ENCODE measurements at places on chromosomes 7 and 10.

- no peak for DNase-seq
These were observed 146.2 kb downstream of the ARHGAP22 start for GRCh38 chr10:48458662-48459048.

DNA sequence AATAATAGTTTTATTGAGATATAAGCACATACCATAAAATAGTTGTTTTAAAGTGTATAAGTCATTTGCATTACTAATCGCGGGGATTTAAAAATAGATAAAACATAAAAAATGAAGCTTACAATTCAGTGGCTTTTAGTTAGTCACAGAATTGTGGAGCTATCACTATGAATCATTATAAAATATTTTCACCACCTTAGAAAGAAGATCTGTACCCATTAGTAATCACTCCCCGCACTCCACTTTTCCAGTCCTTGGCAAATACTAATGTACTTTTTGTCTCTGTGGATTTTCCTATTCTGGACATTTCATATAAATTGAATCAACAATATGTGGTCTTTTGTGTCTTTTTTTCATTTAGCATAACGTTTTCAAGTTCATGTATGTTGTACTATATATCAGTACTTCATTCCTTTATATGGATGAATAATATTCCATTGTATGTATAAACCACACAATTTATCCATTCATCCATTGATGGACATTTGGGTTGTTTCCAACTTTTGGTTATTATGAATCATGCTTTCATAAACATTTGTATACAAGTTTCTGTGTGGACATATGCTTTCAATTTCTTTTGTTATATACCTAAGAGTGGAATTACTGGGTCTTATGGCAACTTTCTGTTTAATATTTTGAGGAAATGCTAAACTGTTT, 162.5 kb downstream of the MAGI2 start:
- no peak for DNase-seq

GRCh38 chr10:113631684-113632367, 32.0 kb downstream of the NRAP start:
- DNase-seq: no peak

DNA sequence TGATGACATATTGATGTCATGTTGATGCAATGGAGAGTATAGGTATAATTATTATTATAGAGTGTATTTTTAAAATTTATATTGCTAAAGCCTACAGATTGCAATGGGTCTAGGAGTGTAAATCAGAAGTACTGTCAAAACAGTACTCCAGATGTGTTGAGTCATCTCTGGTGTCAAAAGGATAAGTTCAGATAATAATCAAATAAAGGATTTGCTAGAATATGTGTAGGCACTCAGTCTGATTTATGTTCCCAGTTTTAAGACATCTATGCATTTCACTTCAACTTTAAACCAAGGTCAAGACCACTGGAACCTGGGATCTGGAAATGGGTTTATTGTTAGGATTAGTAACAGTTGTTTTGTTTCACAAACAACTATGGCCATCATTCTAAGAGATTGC, 342.3 kb upstream of the BMPER start:
- DNase-seq: no peak

DNA sequence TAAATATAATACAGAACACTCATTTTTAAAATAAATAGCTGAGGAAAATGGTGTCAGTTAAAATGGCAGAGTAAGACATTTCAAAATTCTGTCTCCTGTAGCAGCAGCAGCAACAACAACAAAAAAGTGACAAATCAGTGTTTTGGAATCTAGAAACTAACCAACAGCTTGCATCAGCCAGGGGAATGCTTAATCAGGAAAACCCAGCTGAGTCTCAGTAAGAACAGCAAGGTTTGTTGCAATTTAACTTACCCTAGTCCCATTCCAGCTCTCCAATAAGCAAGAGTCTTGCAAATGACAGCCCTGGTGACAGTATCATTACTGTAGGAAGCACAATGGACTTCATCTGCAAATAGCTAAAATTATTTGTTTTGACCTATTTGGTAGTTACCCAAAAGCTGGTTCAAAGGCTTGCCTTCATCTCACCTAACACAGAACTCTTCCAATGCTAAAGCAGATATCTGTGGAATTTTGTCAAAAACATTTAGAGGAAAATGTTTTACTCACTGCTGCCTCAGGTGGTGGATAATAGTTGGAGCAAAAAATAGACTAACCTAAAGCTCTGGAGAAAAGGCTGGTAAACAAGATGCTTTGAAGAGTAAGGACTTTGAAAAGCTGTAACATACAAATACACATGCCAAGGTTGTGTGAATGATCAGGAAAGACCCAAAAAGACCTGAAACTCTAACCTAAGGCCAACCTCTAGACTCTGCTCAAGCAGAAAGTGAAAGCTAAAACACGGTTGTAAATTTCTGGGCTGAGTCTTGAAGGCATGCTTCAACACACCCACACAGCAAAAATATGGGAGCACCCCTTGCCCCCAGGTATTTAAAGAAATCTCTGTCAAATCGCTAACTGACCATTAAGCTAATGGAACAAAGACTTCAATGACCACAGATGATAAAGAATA, 9.9 kb upstream of the ARHGAP22 start:
- no peak for DNase-seq

- DNase-seq: no peak
These were observed 17.1 kb downstream of the OAT start for GRCh38 chr10:124401633-124402032.

DNA sequence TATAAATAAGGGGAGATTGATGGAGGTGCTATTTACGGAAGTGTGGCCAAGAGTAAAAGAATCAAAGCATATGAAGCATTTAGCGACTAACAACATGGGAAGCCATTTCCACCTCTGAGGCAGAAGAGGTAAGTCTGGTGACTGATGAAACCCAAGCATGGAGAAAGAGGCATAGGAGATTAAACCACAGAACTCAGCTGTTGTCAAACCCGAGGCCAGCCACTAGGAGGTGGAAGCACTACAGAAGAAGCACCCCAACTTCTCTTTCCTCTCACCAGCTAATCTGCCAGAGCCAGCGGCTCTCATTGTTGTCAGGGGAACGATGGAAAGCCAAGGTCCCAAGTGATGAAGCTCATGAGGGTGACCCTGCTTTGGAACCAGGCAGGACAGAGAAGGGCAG, 19.6 kb upstream of the CNTNAP2 start:
- DNase-seq: no peak

- no peak for DNase-seq
These were observed 56.7 kb upstream of the COL13A1 start for GRCh38 chr10:69744971-69745370.

GRCh38 chr7:135211179-135211945, at the start of gene WDR91:
WDR91 (minus strand) TSS chr7:135211526; CDS start chr7:135211502, 24 bp downstream.
- DNase-seq: peak; percentile 98

GRCh38 chr10:809671-810350, 120.3 kb upstream of the DIP2C start:
- no peak for DNase-seq

GRCh38 chr7:36604806-36605205, 119.5 kb downstream of the AOAH start:
- no peak for DNase-seq

DNA sequence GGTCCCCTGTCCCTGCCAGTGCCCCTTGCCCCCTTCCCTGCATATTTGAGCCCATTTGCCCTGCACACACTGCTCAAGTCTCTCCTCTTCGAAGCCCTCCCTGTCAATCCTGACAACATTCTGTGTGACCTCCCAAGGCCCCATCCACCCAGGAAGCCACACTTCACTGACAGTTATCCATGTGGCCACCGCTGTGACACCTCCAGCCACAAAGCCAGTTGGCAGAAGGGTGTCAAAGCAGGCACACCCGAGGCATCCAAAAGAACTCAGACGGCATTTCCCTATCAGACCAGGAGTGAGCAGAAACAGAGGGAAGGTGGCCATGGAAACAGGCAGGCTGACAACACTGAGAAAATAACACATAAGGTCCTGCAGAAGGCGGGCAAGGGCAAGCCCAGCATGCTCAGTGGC, 4.6 kb downstream of the POLM start:
- DNase-seq: no peak

GRCh38 chr10:130432850-130433249, 296.7 kb downstream of the GLRX3 start:
- DNase-seq: no peak

- peak; percentile 57 for DNase-seq
These were observed 1.1 kb downstream of the TTYH3 start for GRCh38 chr7:2632733-2633537.

DNA sequence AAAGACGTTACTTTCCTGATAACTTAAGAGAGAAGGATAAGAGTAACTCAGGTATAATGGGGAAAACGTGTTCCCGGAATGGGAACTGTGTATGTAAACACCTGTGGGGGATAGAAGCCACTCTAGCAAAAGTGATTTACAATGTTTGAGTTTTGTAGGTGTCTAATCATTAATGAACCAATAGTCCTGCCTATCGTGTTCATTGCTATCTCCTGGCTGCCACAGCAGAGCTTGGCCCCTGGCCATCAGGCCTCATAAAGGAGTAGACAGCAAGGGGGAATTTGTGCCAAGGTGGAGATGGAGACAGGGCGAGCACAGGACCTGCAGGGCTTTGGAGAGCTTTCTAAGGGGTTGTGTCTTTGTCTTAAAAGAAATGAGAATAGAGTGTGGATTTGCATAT, 102.1 kb downstream of the GAD2 start:
- no peak for DNase-seq

DNA sequence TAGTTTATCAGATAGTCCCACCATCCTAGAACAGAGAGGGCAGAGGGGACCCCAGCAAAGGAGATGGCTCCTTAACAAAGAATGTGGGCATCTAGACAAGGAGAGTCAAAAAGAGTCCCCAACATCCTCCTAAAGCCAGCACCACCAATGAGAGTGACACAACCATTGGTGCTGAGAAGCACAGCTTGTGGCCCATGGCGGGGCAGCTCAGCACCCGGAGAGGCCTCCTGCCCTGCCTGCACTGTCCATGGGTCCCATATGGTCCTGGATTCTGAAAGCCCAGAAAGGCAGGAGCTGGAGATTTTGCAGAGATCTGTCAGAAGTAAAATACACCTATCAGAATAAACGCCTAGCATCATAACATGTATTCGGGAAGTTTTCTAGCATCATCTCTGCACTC, 311.8 kb upstream of the ZNF32 start:
- DNase-seq: no peak

Data from stimulated activated CD4-positive, alpha-beta T cell treated with anti-CD3 and anti-CD28 coated beads, Interleukin-2, amount 100 ng/mL, for 24 hours (primary cell).